ENCODE measurements at places on chromosomes 2 and 18.
A peak's percentile ranks its signal among the peaks of the same experiment; 100 is the strongest.

- peak; percentile 70 for ATAC-seq
These were observed 33.9 kb downstream of the WIPF1 start for GRCh38 chr2:174563530-174564282.

DNA sequence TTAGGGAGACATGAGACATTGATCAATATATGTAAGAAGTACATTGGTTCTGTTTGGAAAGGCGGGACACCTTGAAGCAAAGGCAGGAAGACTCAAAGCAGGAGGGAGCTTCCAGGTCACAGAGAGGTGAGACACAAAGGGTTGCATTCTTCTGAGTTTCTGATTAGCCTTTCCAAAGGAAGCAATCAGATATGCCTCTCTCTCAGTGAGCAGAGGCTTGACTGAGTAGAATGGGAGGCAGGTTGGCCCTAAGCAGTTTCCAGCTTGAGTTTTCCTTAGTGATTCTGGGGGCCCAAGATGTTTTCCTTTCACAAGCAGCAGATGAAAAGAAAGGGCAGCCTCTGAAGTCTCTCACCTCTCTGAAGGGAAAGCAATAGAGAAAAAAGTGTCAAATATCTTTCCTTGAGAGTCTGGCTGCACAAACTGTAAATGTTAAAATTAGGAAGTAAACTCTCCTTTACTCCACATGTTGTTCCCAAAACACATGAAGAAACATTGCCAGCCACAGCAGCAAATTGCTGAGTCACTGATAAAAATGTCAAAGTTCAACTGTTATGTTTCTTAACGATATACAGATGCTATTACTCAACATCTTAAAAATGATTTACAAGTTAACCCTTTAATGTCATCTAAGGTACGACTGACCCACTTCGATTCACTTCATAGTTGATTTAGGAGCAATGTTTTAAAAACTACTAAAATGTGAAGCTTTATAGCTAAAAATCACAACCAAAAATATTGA is 40.3 kb downstream of the CYB5A start:
- peak; percentile 67 for ATAC-seq

DNA sequence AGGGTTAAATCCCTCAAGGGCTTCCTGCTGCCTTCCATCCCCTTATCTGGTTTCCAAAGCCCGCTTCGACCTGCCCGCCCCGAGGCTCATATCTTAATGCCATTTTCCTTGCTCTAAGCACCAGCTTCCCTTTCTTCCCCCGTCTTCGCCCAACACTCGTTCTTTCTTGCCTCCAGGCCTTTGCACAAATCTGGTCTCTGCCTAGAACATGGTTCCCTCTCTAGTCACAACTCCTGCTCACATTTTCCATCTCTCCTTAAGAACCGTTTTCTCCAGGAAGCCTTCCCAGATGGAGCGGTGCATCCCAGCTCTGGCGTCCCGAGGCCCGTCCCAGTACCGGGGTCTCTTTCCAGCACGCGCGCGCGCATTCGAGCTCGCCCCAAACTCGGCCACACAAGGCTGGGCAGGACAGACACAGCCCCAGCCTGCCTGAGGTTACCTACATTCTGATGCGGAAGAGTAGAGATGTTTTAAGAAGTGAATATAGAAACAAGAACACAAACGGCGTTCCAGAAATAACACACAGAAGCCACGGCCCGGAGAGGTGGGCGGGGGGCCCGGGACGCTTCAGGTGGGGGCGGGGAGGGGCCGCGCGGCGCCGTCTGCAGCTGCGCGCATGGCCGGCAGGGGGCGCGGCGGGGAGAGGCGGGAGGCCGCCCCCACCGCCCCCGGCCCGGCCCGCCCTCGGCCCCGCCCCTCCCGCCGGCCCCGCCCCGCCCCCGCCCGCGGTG is at the start of gene DGKD:
TSS of gene DGKD (plus strand) at position 726 of the 731 bp plus-strand sequence. CDS start 25 bp downstream, outside the sequence.
- peak; percentile 57 for ATAC-seq

- ATAC-seq = peak; percentile 79
These were observed 8.7 kb downstream of the CEP68 start for GRCh38 chr2:65064728-65065552.

- ATAC-seq = no peak
These were observed 64.5 kb upstream of the LAPTM4A start for GRCh38 chr2:20115902-20116301.

- no peak for ATAC-seq
These were observed 550.1 kb upstream of the DCC start for GRCh38 chr18:51789871-51790270.

- peak; percentile 59 for ATAC-seq
These were observed 48.9 kb upstream of the COBLL1 start for GRCh38 chr2:164890544-164890943.

- ATAC-seq = no peak
These were observed 69.8 kb downstream of the NEB start for GRCh38 chr2:151664520-151664919.

- peak; percentile 5 for ATAC-seq
These were observed 11.2 kb downstream of the CFLAR start for GRCh38 chr2:201127152-201127511.

DNA sequence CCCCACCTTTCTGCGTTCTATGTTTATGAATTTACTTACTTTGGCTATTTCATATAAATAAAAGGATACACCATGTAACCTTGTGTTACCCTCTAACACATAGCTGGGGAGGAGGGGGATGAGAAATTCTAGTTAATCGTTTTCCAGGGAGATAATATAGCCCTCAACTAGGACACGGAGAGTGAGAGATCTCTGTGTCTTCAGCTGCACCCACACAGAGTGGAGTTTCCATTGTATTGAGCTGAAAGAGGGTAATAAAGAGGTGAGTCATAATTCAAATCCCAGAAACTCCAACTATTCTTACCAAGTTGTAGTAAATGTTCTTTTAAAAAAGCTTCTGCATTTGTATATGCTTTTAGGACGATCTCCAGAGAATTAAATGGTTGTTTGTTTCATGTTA is 110.1 kb upstream of the SULT1C3 start:
- ATAC-seq = peak; percentile 32

GRCh38 chr2:39689272-39689841 is 23.6 kb downstream of the TMEM178A start:
- ATAC-seq = no peak

DNA sequence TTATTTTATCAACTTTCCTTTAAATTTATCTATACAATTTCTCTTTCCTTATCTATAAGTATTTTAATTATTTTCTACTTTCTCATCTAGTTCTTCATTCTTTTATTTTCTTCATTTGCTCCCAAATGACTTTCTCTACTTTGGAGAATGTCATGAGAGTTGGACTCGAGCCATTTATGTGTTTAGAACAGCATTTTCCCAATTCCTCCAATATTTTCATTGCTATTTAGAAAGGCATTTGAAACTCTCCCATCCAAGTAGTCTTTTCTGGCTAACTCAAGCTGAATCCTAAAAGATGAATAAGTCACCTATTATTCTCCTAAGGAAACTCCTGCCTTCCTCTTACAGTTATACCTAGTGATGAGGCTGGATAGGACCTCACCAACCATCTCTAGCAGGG is 15.8 kb upstream of the FEZ2 start:
- no peak for ATAC-seq

GRCh38 chr2:178241844-178242551 is 47.7 kb downstream of the OSBPL6 start:
- peak; percentile 86 for ATAC-seq

DNA sequence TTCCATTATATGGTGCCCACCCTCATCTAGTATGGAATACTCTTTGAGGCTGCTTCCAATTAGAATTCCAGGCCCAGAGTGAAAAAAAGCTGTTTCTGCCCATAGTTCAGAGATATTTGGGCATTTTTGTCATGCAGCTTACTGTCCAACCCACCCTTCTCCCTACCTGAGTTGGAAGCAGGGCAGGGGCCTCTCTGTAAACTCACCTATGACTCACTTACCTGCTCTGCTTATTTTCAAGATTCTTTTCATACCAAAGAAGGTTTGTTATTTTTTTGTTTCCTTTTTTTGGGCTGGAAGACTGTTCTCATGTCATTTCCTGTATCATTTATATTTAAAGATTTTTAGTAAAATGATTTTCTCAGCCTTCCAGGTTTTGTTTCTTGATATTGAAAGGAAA is 38.4 kb upstream of the PPP1R1C start:
- no peak for ATAC-seq

- no peak for ATAC-seq
These were observed 450.5 kb upstream of the ACVR2A start for GRCh38 chr2:147394179-147394790.

DNA sequence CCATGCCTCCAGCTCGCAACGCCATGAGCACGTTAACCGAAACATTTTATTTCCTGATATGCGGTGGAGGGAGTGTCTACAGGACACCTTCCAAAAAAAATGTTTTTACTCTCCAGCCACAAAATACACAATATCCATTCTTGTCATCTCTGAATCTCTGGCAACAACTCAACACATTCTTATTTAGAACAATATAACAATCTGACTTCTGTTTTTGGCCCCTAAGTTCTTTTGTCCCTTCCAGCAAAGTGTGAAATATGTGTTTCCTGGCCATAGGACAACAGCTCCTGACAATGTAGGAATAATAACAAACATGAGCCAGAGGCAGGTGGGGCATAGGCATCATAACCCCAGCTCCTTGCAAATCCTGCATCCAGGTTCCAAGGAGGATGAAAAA is 163.0 kb downstream of the DDX1 start:
- no peak for ATAC-seq

DNA sequence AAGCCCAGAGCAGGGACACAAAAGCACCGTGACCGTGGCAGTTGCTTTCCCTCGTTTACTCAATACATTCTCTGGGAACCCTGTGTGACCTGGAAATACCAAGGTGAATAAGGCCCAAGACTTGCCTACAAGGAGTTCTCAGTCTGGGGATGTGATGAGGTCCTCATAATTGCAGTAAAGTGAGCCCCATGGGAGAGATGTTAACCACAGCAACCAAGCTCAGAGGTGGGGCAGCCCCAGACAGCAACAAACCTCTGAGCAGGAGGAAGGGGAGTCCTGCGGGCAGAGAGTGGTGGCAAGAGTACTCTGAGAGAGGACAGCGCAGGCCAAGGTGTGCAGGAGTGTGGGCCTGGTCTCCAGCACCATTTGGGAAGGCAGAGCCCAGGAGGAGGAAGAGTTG is 91.6 kb downstream of the TTC32 start:
- ATAC-seq = no peak

- ATAC-seq = no peak
These were observed 1.3 kb upstream of the MOCOS start for GRCh38 chr18:36185901-36186460.

GRCh38 chr2:126963390-126963789 is 64.7 kb downstream of the TEX51 start:
- no peak for ATAC-seq

DNA sequence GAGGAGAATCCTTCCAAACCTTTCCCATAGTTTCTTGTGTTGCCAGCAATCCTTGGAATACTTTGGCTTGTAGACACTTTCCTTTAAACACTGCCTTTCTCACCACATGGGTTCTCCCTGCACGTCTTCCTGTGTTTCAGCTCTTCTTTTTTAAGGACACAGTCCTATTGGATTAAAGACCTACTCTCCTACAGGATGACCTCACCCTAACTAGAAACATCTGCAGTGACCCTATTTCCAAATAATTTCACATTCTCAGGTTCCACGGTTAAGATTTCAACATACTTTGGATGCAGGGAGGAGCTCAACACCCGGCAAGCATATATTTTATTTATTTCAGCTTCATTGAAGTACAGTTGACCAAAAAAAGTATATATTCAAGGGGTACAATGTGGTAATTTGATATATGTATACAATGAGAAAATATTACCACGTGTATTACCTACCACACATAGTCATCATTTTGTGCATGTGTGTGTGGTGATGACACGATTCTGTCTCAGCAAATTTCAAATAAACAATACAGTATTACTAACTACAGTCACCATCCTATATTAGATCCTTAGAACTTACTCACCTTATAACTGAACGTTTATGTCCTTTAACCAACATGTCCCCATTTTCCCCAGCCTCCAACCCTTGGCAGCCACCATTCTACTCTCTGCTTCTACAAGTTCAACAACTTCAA is 745.0 kb downstream of the CBLN2 start:
- no peak for ATAC-seq

DNA sequence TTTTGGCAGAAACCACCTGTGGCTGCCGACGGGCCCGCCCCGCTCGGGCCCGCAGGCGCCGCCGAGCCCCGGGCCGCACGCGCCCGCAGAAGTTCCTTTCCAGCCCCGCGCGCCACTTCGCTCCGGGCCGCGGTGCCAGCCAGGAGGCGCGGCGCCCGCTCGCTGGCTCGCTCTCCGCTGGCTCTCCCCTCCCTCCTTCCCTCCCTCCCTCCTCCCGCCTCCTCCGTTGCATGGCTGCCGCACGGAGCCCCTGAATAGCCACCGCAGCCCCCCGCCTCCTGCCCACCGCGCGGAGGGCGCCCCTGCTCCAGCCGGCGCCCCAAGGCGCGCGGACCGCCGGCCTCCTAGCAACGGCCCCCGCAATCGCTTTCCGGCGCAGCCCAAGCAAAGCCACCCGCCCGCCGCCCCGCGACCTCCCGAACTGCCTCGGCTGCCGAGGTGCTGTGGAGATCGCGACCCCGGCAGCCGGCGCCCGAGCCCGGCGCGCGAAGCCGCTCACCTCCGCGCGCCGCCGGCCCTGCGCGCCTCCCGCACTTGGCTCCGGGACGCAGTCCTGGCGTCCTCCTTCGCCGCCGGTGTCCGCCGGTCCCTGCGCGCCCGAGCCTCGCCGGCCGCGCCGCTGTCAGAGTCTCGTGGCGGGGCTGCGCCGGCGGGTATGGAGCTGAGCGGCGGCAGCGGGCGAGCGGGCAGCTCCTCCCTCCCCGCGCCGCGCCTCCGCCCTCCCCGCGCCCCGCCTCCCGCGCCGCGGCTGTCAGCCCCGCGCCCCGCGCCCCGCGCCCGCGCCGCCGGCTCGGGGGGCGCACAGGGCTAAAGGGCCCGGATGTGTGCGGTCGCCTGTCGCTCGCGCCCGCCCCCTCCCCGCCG is at the start of gene ZBTB7C:
TSS of gene ZBTB7C (minus strand) at position 657 of the 864 bp plus-strand sequence.
- peak; percentile 11 for ATAC-seq

GRCh38 chr18:76443519-76444445 is 51.3 kb downstream of the ZNF516 start:
- no peak for ATAC-seq

DNA sequence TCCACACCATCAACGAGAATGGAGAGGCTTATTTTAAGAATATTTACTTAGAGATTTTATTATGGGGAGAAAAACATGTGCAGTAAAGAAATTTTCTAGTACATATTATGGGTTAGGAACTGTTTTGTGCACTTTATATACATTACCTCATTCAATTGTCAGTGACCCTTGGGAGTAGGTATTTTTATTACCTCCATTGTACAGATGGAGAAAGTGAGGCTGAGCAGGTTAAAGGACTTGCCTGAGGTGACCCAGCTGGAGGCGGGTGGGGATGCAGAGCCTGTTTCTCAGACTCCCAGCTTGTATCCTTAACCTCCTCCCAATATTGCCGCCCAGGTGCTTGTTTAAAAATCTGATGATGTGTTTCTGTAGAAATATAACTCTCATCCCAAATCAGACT is 356.7 kb downstream of the HRH4 start:
- no peak for ATAC-seq

- ATAC-seq = no peak
These were observed 16.0 kb upstream of the ACTR3 start for GRCh38 chr2:113873867-113874266.

DNA sequence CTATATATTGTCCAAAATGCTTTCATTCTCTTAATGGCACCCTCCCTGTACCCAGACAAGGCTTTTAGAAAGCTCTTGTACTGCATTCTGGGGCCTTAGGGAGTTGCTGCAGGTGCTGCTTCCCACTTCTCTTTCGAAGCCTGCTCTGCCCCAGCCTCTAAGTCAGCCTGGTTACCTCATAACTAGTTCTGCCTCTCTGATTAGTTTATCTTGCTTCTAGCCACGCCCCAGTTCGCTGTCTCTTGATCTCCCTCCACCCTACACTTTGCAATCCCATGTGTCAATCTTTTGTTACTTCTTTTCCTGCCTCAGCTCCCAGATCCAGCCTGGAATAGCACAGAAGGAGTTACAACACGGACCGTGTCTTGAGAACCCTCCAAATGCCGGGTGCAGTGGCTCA is 13.8 kb upstream of the NCOA1 start:
- no peak for ATAC-seq

- no peak for ATAC-seq
These were observed 16.7 kb downstream of the MAP3K2 start for GRCh38 chr2:127371037-127371436.
